ENCODE measurements at places on chromosomes 3 and 15.

DNA sequence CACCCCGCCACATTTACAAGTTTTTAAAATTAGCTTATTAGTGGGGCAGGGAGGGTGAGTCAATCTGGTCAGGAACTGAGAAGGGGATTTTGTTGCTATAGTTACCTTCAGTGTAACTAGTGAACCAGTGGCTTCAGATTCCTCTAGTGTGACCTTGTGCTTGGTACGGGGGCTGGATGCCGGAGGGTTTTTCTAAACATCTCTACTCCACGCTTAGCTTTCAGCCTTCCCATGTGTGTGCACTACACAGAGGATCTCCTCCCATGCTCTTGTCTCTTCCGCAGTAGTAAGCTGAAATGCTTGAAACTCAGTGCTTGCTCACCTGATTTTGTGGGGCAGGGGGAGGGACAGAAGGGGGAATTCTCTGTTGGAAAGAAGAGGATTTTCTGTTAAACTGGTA lies 67.9 kb upstream of the AKAP13 start:
- peaks cover 4% of the 10 kb centered on the region for H3K27me3 ChIP-seq
- no peaks in the 10 kb centered on the region for H3K4me1 ChIP-seq
- no peak overlapping the region for H3K27ac ChIP-seq
- no peak for DNase-seq
- H3K4me3 ChIP-seq = no peak overlapping the region

DNA sequence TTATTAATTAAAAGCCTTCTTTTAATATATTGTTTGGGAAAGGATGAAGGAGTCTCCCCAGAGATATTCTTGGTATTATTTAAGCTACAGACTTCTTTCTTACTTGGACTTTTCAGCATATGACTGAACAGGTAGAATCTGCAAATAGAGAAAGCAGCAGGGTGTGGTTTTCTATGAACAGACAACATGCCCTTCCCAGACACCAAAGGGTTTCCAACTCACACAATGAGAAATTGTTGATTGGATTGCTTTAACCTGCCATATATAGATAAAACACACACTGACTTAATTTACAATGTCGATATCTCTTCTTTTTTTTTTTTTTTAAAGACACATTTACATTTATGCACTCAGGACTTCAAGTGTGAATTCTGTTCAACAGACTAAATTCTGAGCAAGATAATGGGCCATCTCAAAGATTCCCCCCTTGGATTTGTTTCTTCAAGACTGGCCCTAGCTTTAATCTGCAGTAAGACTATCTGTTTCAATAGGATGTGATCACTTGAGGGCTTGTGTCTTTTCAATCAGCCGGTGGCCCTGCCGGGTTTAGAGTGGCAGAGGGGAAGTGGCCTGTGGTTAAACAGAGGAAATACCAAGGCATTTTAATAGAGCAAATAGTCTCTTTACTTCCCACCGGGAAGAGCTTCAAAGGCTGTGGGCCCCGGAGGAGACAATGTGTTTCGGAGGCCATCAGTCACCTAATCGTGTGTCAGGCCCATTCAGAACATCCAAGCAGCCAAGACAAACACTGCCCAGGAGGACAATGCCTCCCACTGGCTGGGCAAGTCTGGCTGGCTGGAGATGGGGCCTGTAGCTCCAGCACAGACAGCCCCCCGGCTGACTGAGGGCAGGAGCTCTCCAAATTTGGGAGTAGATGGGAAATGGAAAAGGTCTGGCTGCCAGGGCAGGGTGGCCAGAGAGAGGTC lies 6.1 kb downstream of the IL17RD start:
- H3K4me3 ChIP-seq = no peak overlapping the region
- H3K27me3 ChIP-seq = no peaks in the 10 kb centered on the region
- no peak for DNase-seq

- DNase-seq = no peak
- peaks cover 17% of the 10 kb centered on the region for H3K36me3 ChIP-seq
- H3K27me3 ChIP-seq = no peaks in the 10 kb centered on the region
- H3K4me1 ChIP-seq = no peaks in the 10 kb centered on the region
- no peak overlapping the region for H3K4me3 ChIP-seq
Measured at GRCh38 chr3:39062180-39062579, 10.4 kb downstream of the WDR48 start.

DNA sequence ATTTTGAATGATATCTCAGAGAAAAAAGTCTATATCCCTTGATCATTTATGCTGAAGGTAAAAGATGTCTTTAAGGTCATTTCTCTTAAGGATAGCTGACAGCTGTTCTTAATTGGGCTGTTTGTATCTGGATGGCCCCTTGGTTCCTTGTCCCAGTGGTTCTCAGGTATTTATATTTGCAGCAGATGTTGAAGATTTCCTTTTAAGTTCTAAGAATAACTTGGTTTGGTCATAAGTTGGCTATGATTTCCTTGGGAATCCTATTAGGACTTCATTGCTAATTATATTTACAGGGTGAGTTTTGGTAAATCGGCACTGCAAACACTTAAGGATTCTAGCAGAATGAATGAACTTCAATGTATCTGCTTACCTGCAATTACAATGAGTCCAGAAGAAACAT lies 460.4 kb upstream of the SGO1 start:
- no peak overlapping the region for H3K27ac ChIP-seq
- no peaks in the 10 kb centered on the region for H3K27me3 ChIP-seq
- no peak for DNase-seq
- H3K4me1 ChIP-seq = peaks cover 14% of the 10 kb centered on the region
- no peak overlapping the region for H3K4me3 ChIP-seq

- peak overlapping the region; percentile 43 for H3K27ac ChIP-seq
- no peaks in the 10 kb centered on the region for H3K27me3 ChIP-seq
Measured at GRCh38 chr15:40454904-40455391, 14.2 kb downstream of the BAHD1 start.

DNA sequence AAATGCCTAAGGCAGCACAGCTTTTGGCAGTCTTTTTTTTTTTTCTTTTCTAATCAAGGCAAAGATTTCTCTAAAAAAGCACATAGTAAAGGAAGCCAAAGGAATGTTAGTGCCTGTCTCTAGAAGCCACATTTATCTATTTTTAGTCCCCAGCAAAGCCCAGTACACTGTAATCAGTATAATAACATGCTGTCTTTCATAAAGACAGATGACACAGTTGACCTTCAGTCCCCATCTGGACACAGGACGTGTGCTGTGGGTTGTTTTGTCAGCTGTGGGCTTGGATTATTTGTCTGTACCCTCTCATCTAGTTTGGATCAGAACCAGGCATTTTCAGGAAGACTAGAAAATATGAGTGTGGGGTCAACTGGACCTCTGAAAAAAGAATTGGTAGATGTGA lies 110.4 kb upstream of the CTNNB1 start:
- H3K27ac ChIP-seq = no peak overlapping the region
- no peak overlapping the region for H3K4me3 ChIP-seq
- no peak for DNase-seq
- no peaks in the 10 kb centered on the region for H3K4me1 ChIP-seq

GRCh38 chr15:38054488-38054887 lies 120.0 kb downstream of the TMCO5A start:
- no peak for DNase-seq
- H3K4me1 ChIP-seq = peaks cover 30% of the 10 kb centered on the region
- H3K27me3 ChIP-seq = no peaks in the 10 kb centered on the region
- no peaks in the 10 kb centered on the region for H3K36me3 ChIP-seq
- no peak overlapping the region for H3K4me3 ChIP-seq
- no peak overlapping the region for H3K27ac ChIP-seq

GRCh38 chr3:14602804-14603644 lies 48.5 kb upstream of the CCDC174 start:
- H3K36me3 ChIP-seq = no peaks in the 10 kb centered on the region
- no peak for DNase-seq
- H3K27ac ChIP-seq = no peak overlapping the region
- H3K27me3 ChIP-seq = peaks cover 29% of the 10 kb centered on the region
- peak overlapping the region; percentile 22 for H3K4me3 ChIP-seq

DNA sequence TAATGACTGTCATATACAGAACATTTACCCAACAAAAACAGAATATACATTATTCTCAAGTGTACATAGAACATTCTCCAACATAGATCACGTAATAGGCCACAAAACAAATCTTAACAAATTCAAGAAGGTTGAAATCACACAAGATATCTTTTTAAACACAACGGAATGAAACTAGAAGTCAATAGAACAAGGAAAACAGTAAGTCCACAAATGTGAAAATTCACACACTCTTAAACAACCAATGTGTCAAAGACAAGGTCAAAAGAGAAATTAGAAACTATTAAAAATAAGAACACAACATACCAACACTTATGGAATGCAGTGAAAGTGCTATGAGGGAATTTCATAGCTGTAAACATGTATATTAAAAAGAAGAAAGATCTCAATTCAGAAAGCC lies 81.2 kb upstream of the SLCO2A1 start:
- no peaks in the 10 kb centered on the region for H3K4me1 ChIP-seq
- H3K36me3 ChIP-seq = no peaks in the 10 kb centered on the region
- H3K27ac ChIP-seq = no peak overlapping the region
- no peaks in the 10 kb centered on the region for H3K27me3 ChIP-seq
- H3K4me3 ChIP-seq = no peak overlapping the region

GRCh38 chr3:54941690-54942362 lies 14.0 kb upstream of the LRTM1 start:
- H3K4me1 ChIP-seq = no peaks in the 10 kb centered on the region
- peaks cover 4% of the 10 kb centered on the region for H3K27me3 ChIP-seq
- H3K36me3 ChIP-seq = no peaks in the 10 kb centered on the region
- no peak overlapping the region for H3K27ac ChIP-seq
- no peak overlapping the region for H3K4me3 ChIP-seq

DNA sequence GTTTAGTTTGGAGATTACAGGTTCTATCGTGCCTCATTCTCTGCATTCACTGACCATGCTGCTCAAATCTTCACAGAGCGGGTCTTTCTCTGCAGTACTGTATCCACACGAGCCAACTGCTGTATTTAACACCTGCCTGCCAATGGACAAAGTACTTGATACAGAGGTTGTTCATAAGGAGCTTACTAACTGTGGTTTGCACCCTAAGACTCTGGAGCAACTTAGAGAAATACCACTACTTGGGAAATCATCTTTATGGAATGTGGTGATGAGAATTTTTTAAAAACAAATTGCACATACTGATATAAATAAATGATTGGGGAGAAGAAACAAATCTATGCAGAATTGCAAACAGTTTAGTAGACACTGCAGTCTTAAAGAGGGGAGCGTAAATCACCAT lies 90.0 kb downstream of the PPP2R3A start:
- H3K4me1 ChIP-seq = no peaks in the 10 kb centered on the region
- H3K27me3 ChIP-seq = no peaks in the 10 kb centered on the region
- H3K36me3 ChIP-seq = no peaks in the 10 kb centered on the region
- DNase-seq = no peak

GRCh38 chr15:22912256-22912655 lies 67.9 kb downstream of the CYFIP1 start:
- H3K27me3 ChIP-seq = no peaks in the 10 kb centered on the region
- H3K4me1 ChIP-seq = no peaks in the 10 kb centered on the region
- no peak overlapping the region for H3K27ac ChIP-seq

DNA sequence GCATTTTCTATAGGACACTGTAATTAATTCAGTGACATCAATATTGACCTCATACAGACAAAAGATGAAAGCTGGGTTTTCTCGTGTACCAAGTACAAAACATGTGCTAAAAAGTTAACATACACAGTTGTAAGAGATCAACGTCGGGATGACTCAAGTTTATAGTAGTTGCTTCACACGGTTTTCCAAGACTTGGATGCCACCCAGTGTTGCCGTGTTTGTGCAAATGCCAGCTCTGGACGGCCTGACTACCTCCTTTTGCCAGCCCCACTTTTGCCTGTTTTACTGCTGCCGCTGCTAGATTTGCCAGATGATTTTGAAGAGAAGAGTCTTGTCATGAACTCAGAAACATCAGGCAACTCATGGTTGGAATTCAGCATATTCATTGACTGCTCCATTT lies 17.6 kb downstream of the EMC7 start:
- no peak for DNase-seq
- peaks cover 44% of the 10 kb centered on the region for H3K36me3 ChIP-seq
- H3K27ac ChIP-seq = no peak overlapping the region
- H3K4me3 ChIP-seq = no peak overlapping the region
- no peaks in the 10 kb centered on the region for H3K27me3 ChIP-seq

DNA sequence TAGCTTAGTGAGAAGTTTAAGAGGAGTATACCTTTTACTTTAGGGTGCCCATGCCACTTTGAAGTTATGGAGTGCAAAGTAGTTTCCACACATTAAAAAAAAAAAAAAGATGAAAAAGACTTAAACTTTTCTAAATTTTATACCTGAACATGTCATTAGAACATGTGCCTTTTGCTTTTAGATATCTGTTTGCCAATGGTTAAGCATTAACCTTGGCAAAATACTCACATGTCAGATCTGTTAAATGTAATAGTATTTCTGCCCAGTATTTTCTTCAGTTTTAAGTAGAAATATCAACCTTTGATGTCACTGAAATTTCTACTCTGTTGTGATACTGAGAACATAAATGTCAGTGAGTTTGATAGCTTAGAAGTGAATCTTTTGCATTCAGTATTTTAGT lies 12.2 kb downstream of the ZFAND6 start:
- peaks cover 53% of the 10 kb centered on the region for H3K4me1 ChIP-seq
- no peaks in the 10 kb centered on the region for H3K27me3 ChIP-seq
- 0 out of 2 replicates have a peak, but pooled peaks cover 7% of the 10 kb centered on the region for H3K36me3 ChIP-seq
- peak overlapping the region; percentile 42 for H3K27ac ChIP-seq
- H3K4me3 ChIP-seq = peak overlapping the region; percentile 42
- DNase-seq = no peak
